Spleen (tissue), 13 donors: ENCODE measurements at places on chromosomes 4 and X.
A peak's percentile ranks its signal among the peaks of the same experiment; 100 is the strongest.

GRCh38 chr4:98602270-98602669 is 56.1 kb downstream of the TSPAN5 start:
- no peak for DNase-seq
- peaks cover 8% of the 10 kb centered on the region for H3K4me1 ChIP-seq
- H3K36me3 ChIP-seq = no peaks in the 10 kb centered on the region
- H3K27ac ChIP-seq = no peak overlapping the region

- no peaks in the 10 kb centered on the region for H3K4me1 ChIP-seq
- no peak overlapping the region for H3K27ac ChIP-seq
- H3K4me3 ChIP-seq = no peak overlapping the region
- no peaks in the 10 kb centered on the region for H3K36me3 ChIP-seq
These were observed 66.9 kb downstream of the TAB3 start for GRCh38 chrX:30822068-30822681.

- DNase-seq = no peak
- H3K4me1 ChIP-seq = no peaks in the 10 kb centered on the region
- no peak overlapping the region for H3K4me3 ChIP-seq
- no peaks in the 10 kb centered on the region for H3K27me3 ChIP-seq
These were observed 121.9 kb downstream of the RRAGB start for GRCh38 chrX:55839485-55839884.

DNA sequence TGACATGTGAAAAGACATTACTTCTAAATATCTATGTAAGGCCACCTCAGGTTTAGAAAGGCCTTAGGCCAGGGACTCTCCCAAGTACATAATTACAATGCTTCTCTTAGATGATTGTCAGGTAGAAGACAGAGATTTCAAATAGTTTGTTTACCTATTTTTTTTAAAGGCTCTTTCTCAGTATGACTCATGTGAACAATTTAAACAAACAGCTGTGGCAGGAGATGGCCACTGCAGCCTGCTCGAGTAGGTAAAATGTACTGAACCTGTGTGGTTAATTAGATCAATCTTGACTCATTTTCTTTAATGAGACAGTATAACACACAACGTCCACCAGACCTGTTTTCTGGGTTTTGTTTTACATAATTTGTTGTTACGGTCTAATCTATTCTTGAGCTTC is 50.2 kb downstream of the LEF1 start:
- H3K27me3 ChIP-seq = no peaks in the 10 kb centered on the region
- DNase-seq = no peak
- peak overlapping the region; percentile 50 for H3K27ac ChIP-seq
- no peaks in the 10 kb centered on the region for H3K36me3 ChIP-seq
- peaks cover 17% of the 10 kb centered on the region for H3K4me1 ChIP-seq
- H3K4me3 ChIP-seq = no peak overlapping the region

DNA sequence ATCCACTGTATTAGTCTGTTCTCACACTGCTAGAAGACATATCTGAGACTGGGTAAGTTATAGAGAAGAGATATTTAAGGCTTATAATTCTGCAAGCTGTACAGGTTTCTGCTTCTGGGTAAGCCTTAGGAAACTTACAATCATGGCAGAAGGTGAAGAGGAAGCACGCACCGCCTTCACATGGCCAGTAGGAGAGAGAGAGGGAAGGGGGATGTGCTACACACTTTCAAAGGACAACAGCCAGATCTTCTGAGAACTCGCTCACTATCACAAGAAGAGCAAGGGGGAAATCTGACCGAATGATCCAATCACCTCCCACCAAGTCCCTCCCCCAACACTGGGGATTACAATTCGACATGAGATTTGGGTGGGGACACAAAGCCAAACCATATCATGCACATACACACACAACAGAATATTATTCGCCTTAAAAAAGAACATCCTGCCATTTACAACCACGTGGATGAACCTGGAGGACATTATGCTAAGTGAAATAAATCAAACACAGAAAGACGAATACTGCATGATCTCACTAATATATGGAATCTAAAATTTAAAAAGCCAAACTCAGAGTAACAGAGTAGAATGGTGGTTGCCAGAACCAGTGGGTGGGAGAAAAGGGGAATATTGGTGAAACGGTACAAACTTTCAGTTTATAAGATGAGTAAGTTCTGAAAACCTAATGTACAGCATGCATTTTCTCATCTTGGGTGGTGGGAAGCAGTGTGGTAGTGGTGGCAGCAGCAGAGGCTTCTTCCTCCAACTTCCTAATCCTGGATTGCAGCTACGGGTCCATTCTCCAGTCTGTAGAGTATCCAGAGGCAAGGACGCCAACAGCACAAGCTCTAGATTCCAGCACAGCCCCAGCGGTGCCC is 12.8 kb downstream of the FRYL start:
- DNase-seq = no peak
- H3K36me3 ChIP-seq = no peaks in the 10 kb centered on the region
- no peaks in the 10 kb centered on the region for H3K27me3 ChIP-seq
- H3K27ac ChIP-seq = no peak overlapping the region
- no peak overlapping the region for H3K4me3 ChIP-seq
